ENCODE measurements at places on chromosomes 4 and X.
A peak's percentile ranks its signal among the peaks of the same experiment; 100 is the strongest.

- DNase-seq: no peak
Observed at GRCh38 chr4:35315419-35315818, 928.9 kb downstream of the ARAP2 start.

- no peak for DNase-seq
Observed at GRCh38 chrX:136185401-136186022, 38.2 kb downstream of the FHL1 start.

DNA sequence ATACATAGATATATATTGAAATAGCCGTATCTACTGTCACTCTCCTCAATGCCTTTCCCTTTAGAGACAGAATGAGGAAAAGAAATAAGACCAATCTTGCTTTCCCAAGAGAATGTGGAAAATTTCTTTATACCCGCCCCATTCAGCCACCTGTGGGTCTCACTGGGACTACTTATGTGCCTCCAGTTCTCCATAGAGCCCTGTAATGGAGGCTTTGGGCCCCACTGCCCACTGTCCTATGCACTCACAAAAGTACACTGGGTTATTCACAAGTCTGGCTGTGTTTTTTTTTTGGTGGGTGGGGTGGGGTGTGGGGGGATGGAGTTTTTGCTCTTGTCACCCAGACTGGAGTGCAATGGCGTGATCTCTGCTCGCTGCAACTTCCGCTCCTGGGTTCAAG is 70.4 kb upstream of the ELOVL6 start:
- no peak for DNase-seq

- DNase-seq: peak; percentile 79
Observed at GRCh38 chrX:49172280-49172780, 632 bp downstream of the PLP2 start.

DNA sequence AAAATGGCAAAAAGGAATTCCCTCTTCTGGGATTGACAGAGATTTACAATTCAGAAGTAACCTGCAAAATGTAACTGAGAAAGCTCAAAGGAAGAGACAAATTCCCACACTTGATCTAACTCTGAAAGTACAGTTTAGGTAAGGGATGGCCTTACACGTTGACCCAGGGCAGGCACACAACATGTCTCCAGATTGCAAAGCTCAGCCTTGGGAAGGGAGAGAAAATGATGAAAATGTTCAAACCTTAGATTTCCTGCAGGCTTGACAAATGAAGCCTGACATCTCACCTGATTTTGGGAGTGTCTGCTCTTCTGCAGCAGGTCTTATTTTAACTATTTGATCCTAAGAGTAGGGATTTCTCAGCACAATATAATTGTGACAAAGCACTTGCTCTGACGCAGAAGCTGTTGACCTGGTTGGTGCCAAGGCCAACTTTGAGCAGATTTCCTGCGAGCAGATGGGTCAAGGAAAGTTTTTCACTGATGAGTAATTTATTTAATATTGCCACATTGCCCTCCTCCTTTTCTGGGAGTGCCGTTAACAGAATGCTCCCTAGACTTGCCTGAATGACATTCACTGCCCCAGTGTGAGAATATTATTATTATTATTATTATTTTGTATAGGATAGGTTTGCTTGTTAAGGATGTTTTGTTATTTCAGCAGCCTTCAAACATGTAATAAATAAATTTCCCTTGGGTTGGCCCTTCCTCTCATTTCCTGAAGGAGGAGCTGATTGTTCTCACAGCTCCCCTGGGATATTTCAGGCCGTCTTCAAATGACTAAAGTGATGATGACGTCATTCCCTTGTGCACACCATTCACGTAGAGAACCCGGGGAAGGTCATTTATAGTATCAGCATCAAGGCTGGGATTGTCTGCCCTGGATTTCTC is 157.1 kb downstream of the VEGFC start:
- DNase-seq: no peak

- peak; percentile 49 for DNase-seq
Observed at GRCh38 chr4:109434007-109434971, 674 bp downstream of the SEC24B start.

GRCh38 chrX:3748052-3748559 is 34.7 kb upstream of the PRKX start:
- DNase-seq: no peak

- DNase-seq: no peak
Observed at GRCh38 chr4:24380957-24381665, 203.2 kb downstream of the DHX15 start.

DNA sequence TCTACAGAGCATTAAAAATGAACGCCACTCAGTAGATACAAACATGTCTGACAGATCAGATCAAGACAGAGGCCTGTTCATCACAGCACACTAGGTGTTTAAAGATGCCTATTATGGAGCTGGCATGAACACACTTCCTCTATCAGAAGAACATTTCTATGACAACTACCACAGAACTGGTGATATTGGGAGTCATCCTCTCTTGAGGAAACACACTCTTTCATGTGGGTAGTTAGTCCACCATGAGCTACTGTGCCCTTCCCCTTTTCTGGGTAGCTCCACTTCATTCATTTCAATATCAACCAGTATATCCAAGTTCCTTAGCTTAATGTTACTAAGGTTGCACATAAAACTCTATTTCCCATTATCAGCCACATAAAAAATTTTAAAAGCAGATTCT is 46.7 kb downstream of the MAOB start:
- no peak for DNase-seq

GRCh38 chr4:6017030-6017429 is 1.2 kb downstream of the C4orf50 start:
- no peak for DNase-seq

GRCh38 chr4:155582041-155582440 is 84.6 kb upstream of the GUCY1A1 start:
- no peak for DNase-seq

DNA sequence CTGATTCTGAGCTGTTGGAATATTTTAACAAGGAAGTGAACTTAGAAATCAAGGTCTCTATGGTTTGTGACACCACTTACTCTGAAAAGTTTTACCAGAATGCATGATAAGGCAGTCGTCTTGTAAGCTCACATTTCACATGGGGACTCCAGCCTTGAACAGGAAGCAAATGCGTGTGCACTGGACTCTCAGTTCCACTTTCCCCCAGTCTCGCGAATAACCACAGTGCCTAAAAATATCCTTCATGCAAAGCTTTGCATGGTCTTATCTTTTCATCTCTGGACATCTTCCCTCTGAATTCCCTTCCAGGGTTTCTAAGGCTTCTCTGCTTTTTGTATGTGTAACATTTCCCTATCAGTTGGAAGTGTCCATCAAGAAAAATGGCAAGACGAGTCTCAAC is 581.8 kb downstream of the NLGN4X start:
- DNase-seq: peak; percentile 2

DNA sequence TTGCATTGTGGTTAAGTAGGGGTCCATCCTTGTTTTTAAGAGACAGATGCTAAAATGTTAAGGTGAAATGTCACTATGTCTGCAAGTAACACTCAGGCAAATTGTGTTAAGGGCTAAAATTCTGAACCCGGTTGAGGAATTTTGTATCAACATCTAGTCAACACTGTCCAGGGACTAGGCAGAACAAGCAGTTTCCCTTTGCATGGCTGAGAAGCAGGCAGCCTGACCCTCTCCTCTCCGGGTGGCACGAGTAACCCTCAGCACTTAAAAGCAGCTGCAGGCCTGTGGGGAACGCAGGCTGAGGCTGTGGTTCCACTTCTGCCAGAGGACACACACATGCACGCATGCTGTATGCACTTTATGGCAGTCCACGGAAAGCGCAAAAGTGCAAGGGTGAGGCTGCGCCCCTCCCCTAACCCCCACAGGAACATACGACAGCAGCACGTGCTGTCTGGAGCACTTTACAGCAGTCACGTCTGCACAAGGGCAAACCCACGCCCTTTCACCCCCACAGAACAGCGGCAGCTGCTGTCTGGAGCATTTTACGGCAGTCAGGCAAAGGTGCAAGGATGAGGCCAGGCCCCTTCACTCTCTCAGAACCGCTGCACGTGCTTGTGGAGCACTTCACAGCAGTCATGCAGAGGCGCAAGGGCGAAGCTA is 619 bp upstream of the MPC1L start:
- no peak for DNase-seq

- no peak for DNase-seq
Observed at GRCh38 chr4:53608242-53608641, 17.0 kb upstream of the LNX1 start.

GRCh38 chrX:48487362-48487798 is 11.4 kb downstream of the FTSJ1 start:
- no peak for DNase-seq

- no peak for DNase-seq
Observed at GRCh38 chrX:1281521-1281920, 12.9 kb downstream of the CSF2RA start.

- peak; percentile 15 for DNase-seq
Observed at GRCh38 chr4:134740290-134740689, 538.7 kb upstream of the PABPC4L start.

DNA sequence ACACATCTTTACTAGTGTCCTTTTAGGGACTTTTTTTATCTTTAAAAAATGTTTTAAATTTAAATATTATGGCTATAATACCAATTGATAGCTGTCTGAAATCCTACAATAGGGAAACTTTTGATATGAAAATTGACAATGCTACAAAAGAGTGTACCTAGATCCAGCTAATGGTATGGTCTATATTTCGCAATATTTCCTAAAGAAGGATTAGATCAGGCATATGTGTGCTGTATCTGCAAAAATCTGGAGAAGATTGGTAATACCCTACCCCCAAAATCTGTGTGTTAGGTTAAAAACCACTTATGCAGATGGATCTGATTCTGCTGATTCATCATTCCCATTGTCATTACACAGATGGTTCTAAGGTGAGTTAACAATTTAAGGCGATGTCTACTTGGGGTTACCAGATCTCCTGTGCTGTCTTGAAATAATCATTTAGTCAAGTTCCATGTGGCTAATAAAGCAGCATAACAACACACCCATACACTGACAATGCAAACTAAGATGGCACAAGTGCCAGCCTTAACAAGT is 137.1 kb downstream of the GASK1B start:
- no peak for DNase-seq

DNA sequence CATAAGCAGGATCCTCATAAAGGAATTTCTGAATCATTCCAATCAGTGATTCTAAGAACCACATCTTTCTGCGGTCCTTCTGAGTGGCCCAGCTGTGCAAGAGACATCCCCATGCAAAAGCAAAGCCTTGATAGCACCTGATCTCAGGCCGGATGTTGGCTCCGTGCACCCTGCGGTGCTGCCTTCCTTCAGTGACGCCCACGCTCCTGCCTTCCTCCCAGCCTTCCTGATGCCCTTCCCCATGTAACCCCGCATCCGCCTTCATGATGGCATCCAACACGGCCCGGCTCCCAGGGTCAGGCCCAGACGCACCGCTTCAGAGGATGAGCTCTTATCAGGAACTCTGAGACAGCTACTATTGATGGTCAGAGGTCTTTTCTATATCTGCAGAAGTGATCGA is 20.4 kb upstream of the CYP4V2 start:
- no peak for DNase-seq

GRCh38 chrX:20067709-20068561 is 48.8 kb downstream of the MAP7D2 start:
- no peak for DNase-seq

DNA sequence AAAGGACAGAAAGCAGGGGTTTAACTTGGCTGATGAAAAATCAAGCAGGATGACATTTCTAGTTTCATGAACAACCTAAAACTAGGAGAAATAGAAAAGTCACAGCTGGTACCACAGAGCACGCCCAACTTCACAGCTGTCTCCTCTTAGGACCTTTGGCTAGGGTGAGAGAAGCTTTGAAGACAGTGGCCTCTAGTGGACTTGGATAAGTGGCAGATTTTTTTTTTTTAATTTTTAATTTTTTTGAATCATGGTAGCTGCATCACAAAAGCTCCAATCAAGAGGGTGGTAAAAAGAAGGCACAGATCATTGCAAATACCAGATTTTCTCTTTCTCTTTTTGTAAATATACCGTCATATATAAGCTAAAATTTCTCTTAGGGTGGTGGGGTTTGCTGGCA is 20.2 kb upstream of the MAP3K15 start:
- peak; percentile 49 for DNase-seq

DNA sequence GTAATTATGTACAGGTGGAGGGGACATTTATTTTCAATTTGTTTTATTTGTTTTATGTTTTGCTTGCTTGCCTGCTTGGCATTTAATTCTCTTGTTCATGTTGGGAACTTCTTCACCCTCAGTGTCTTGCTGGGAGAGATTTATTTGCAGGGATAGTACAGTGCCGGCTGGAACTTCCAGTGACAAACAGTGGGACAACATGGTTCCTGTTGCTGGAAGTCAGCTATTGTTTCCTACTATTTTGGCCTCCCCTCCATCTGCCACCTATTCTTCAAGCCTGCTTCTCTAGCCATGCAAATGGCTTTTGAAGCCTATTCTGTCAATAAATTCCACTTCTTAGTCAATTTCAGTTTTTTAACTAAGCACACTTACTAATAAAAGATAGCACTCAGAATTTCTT is 105.4 kb upstream of the BANK1 start:
- no peak for DNase-seq

DNA sequence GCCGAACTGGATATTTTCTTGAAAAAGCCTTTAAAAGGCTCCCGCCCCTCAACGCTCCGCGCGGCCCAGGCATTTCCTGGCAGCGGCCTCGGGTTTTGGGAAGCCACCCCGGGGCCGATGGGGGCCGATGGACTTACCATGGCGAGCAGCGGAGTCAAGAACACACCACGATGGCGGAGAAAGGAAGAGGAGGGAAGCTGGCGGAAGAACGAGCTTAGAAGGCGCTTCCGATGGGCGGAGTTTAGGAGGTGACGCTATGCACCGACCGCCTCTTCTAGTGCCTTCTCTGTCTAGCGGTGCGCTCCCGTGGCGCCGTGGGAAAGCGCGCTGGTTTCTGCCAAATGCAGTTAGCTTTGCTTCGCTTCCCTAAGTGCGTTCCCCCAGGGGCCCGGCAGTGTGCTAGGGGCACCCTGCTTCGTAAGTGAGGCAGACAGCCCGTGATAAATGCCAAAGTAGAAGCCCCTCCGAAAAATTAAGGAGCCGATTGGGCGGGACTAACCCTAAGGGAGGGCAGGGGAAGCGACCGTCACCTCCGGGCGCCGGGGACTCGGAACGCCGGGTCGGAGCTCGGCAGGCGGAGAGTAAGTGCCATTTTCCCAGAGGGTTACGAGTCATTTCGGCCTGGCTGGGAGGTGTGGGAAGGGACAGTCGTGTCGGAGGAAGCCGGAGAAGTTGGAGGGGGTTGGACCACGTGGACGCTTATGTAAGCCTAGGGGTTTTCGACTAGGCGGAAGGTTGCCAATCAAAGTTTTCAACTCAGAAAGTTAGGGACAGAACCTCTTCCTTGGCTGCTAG is at the start of gene RPL39:
TSS of gene RPL39 (minus strand) at position 194 of the 795 bp plus-strand sequence. CDS start at position 140, 54 bp downstream.
- peak; percentile 91 for DNase-seq

- DNase-seq: peak; percentile 69
Observed at GRCh38 chr4:56908206-56909085, 746 bp downstream of the REST start.

- no peak for DNase-seq
Observed at GRCh38 chrX:118679290-118679689, 48.1 kb upstream of the IL13RA1 start.

DNA sequence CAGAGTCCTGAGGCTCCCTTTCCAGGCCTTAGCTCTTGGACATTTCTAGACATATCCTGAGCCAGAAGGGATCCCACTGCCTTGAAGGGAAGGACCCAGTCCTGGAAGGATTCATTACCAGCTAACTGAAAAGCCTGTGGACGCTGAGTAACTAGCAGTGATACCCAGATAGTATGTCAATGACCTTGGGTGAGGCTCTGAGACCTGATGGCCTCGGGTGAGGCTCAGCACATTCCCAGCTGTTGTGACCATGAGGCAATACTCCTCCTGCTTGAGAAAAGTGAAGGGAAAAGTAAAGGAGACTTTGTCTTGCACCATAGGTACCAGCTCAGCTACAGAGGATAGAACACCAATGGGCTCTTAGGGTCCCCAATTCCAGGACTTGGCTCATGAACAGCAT is 268.1 kb downstream of the DKK2 start:
- no peak for DNase-seq

- DNase-seq: no peak
Observed at GRCh38 chr4:133996431-133997121, 205.0 kb downstream of the PABPC4L start.
